ENCODE measurements at places on chromosomes 11 and 22.
A peak's percentile ranks its signal among the peaks of the same experiment; 100 is the strongest.

DNA sequence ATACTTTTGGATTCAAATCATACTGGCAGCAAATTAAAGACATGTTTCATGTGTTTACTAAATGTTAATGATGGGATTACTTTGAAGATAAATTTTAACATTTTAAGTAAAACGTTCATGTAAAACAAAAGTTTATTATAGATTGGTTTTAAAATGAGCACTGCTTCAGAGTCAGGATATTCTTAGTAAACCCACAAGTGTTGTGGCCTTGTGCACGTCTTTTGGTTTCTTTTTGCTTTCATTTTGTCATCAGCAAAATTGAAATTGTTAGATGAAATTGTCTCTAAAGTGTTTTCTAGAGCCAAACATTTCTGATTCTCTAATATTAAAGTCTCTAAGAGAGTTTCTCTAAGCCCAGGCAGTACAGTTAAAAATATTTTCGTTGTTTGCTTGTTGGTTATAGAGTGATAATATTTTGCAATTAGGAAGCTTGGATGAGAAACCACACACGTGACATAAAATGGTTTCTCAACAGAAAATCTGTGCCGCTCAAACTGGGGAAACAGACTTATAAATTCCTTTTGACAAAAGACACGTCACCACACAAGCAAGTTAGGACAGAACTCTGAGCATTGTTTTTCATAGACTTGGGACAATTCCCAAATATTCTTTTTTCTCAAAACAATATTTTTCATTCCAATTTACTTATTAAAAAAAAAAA lies 164.4 kb downstream of the TEAD1 start:
- DNase-seq: no peak

DNA sequence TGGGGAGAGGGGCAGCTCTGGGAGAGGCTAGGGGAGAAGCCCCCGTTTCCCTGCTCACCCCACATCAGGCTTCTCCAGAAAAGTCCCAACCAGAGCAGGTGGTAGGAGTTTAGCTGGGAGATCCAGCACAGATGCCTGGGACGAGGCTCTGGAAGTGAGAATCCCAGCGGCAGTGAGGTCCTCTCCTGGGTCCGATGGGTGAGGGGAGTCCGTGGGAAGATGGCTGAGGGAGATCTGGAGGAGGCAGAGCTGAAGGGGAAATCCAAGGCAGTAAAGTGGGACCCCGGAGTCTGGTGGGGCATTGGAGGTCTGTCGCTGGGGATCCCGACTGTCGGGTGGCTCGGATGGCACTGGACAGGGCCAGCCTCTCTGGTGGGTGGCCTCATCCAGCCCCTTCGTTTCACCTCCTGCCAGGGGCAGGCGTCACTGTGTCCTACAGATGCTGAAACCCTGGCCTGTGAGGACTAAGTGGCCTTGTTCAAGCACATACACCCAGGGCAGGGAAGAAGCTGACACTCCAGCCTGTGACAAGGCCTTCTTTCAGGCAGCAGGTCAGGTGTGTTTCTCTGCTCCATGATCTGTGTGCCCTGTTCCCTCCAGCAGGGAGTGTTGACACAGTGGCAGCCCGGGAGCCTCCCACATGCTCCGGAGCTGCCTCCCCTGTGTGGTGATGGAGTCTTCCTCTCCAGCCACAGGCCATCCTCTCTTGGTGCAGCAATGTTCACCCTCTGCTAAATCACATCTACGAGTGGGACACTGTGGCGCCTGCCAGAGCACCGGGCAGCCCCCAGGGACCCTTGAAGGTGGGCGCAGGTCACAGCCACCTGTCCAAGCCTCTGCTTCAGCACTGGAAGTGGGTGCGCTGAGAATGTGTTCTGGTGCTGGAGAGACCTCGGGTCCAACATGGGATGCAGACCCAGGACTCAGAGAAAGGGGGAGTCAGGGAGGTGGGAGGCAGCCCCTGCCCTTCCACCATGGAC lies 850.8 kb downstream of the BRD1 start:
- DNase-seq: no peak

DNA sequence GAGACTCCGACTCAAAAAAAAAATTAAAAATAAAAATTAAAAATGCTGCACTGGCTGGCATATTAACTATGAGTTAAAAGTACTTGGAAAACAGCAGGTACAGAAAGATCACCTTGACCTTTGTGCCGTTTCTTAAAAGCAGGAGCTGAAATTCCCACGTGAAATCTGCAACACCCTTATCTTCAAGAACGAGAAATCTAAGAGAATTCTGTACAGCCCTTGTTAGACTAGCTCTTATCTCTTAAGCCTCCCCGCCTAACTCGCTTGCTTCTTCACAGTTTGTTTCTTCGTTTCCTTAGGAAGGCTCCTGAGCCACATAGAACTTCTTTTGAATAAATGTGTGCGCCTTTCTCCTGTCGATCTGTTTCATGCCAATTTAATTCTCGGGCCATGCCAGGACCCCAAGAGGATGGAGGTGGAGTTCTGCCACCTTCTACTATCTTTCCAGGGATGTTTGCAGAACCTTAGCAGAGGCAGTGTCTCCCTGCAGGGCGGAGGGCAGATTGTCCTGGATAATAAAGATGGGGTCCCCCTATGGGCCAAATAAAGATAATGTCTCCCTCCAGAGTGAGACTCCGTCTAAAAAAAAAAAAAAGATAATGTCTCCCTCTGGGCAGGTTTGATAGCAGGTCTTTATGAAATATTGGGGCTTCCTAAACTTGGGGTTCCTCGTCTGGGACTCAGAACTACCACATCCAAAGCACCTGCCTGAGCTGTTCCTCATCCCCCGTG lies 27.4 kb upstream of the SYT8 start:
- no peak for DNase-seq

DNA sequence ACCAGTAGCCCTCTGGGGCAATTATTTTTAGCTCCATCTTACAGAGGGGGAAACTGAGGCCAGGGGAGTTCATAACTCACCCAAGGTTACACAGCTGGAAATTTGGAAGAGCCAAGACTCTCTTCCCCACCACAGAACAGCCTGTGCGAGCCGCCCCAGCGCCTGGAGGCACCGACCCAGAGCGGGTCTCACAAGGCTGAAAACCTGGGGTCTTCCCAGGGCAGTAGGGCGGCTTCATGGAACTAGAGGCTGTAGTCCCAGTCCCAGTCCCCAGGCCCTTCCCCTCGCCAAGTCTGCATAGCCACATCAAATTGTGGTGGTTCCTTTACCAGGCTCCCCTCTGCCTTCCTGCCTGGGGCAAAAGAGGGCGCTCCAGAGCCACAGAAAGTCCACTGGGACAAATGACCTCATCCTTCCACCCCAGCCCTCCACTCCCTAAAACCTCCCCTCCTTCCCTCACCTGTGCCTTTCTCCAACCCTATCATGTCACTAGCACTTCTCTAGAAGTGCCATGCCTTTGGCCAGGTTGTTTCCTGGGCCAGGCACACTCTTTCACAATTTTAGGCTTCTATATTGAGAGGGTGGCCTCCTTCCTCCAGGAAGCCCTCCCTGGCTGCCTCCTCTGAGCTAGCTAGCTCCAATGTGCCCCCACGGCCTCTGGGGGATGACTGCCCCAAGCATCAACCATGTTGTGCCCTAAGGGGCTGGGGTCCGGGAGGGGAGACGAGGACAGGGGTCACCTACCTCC lies 15.2 kb upstream of the CDC42EP1 start:
- peak; percentile 22 for DNase-seq

DNA sequence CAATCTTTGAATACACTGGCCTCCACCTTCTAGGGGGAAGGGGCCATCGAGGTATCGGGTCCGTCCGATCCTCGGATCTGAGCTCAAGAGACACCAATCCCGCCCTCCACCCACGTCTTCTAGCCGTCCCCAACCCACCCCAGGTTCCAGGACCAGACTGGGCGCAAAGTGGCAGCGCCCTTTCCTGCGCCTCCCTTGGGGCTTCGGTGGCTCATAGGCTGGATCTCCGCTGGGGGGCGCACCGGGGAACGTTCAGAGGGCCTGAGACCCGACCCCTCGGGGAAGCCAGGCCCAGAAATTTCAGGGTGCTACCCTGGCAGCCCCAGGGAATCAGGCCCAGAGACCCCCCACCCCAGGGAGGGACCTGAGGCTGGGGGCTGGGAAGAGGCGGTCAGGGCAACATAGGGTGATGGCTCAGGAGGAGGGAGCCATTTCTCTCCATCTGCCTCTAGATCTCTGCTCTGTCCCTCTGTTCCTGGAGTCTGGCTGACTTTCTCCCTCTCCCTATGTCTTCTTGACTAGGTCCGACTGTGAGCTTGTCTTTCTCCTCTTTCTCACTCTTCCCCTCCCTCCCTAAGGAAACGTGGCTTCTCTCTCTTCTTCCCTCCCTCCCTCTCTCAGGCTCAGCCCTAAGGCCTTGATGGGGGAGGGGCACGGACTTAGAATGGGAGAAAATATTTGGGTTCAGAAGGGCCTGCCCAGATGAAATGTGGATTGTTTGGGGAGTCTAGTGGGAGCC lies 1.1 kb downstream of the CREB3L1 start:
- peak; percentile 5 for DNase-seq
